Activated CD4-positive, alpha-beta T cell treated with anti-CD3 and anti-CD28 coated beads for 24 hours (primary cell): ENCODE measurements at places on chromosomes 13 and 19.

GRCh38 chr19:5369962-5370367 lies 29.4 kb upstream of the PTPRS start:
- DNase-seq = peak; percentile 63

DNA sequence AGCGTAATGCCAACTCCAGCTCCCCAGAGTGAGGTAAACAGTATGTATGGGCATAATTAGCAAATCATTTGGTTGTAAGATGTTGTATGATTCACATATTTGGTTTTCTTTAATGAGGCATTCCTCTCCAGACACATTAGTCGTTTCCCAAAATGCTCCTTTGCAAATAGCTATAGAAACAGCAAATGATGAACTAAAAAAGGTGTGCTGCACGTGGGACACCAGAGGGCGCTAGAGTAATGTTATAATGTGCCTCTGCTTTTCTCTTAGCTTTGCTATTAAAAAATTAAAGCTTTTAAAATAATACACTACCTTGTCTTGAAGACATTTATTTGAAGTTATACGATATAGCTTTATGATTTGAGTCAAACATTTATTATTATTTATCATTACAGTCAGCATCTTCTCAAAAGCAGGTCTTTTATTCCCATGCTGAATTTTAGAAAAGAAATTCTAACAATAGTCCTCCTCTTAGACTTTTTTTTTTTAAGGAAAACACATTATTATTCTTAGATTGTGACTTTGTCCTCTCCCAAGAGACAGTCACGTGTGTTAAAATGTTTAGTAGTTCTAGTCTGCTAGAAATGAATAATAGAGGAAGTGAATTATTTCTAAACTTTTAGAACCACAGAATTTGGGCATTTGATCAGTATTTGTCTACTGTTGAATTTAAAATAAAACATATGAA lies 121.6 kb upstream of the FRY start:
- DNase-seq = peak; percentile 52

- DNase-seq = no peak
Measured at GRCh38 chr19:46732172-46732938, 13.5 kb upstream of the FKRP start.

- no peak for DNase-seq
Measured at GRCh38 chr13:99125326-99125915, 75.2 kb upstream of the UBAC2 start.

DNA sequence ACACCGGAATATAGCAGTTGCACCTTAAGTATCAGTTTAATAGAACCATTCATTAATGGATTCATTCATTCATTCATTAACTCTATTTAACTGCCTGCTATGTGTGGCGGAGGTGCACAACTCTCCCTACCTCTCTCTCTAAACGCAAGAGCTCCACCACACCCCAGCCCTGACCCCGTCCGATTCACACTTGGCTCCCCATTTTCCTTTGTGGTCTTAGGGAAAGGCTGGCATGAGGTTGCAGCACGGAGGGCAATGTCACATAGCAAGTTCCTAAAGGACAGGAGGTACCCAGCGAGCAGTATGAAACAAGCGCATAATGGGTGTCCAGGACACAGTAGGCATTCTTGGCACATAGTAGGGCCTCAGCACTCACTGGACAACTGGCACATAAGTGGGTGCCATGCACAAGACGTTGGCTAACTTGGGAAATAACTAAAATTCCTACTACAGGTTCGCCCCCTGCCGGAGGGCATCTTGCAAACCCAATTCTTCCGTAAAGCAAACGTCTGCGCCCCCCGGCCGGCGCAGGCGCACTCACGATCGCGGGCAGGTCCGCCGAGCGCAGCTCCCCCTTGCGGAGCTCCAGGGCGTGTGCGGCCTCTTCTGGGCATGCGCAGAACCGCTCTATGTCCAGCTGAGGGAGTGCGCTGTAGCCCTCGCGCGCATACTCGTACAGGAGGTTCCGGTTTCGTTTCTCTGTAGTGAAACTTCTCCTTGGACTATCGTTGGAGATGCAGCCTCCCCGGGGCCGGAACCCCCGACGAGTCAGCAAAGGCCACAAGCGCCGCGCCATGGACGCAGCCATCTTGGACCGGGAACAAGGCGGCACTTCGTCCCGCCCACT lies at the start of gene SARS2:
Gene SARS2, minus strand, starts transcription at position 835 of the 847 bp plus-strand sequence. Its CDS starts 27 bp downstream, at position 808.
- DNase-seq = peak; percentile 87

GRCh38 chr13:113078902-113079780 lies 26.4 kb upstream of the F7 start:
- DNase-seq = no peak

DNA sequence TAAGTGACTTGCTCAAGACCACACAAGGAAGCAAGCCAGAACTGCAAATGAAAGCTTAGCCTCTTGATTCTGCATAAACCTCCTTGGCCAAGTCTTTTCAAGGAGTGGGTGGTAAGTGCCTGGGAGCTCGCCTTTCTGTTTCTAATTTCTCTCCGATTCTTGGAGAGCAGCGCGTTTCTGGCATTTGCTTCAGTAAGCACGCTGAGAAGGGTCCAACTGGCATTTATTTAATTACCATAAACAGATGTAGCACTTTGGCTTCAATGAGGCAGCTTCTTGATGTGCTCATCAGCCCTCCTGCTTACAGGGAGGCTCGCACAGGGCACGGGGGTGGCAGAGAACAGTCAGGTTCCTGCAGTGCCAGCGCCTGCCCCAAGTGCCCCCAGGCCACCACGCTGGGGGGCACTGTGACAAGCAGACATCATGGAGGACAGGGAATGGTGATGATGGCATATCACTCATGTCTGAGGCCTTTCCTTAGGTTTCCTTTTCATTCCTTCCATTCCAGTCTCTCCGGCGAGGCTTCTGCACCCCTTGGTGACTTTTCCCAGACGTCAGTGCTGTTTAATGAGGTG lies 13.3 kb downstream of the SIAH3 start:
- no peak for DNase-seq

DNA sequence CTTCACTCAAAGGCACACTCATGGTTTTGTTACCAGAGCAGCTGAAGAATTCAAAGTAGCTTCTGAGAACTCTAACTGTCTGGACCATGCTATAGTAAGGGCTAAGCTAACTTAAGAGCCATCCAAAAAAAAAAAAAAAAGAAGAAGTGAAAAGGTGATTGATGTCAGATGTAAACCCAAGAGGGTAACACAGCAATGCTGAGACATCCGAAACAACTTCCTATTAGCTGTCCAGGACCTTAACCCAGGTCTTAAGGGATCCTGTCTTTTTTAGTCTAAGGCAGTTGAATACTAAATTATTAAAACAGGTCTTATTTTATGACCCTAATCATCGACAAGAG lies 11.2 kb upstream of the RAB20 start:
- DNase-seq = no peak

DNA sequence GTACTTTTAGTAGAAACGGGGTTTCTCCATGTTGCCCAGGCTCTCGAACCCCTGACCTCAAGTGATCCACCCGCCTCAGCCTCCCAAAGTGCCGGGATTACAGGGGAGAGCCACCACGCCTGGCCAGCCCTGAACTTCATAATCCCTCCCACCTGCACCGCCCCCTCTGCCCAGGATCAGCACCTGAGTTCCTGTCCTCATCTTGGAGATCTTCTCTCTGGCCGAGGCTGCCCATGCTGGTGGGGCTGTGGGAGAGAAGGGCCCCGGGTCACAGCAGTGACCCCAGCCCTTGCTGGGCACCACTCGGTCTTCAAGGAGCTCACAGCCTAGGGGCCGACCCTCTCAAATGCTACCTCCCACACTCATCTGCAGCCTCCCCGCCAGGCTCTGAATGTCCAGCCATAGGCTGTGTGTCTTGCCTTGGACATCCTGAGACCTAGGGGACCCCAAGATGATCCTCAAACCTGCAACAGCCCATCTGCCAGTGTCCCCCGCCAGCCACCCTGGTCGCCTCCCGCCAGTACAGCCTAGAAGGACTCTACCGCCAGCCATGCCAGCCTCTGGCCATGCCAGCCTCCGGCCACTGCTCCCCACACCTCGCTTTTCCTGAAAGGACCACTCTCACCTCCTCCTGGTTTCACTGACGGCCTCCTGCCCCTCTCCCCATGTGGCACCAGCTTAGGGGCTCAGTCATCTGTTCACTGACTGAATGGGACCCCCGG lies 1.5 kb downstream of the ATP8B3 start:
- no peak for DNase-seq

- no peak for DNase-seq
Measured at GRCh38 chr19:47111006-47111621, 2.5 kb downstream of the ZC3H4 start.

GRCh38 chr13:55669051-55669450 lies 1471.7 kb upstream of the PRR20A start:
- DNase-seq = no peak

- DNase-seq = peak; percentile 33
Measured at GRCh38 chr19:12092065-12092867, 27.7 kb downstream of the ZNF844 start.

GRCh38 chr19:51246164-51246552 lies 4.7 kb upstream of the SIGLECL1 start:
- DNase-seq = no peak

- DNase-seq = no peak
Measured at GRCh38 chr13:102250448-102250847, 151.4 kb downstream of the FGF14 start.

DNA sequence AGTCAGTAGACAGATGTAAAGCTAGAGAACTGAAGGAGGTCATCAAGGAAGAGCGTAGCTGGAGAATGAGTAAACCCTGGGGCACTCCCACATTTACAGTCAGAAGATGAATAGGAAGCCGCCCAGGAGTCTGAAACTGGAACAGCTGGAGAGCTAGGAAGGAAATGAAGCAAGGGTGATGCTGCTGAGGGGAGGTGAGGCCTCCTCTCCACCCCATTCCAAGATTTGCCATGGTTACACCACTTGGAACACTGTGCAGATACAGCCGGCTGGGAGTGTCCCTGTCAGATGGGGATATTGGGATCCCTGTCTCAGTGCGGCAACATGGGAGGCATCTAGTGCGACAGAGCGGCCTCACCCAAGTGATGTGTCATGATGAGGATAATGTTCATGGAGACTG lies 51.8 kb upstream of the GPI start:
- DNase-seq = no peak

- no peak for DNase-seq
Measured at GRCh38 chr13:26440111-26440510, 117.4 kb upstream of the WASF3 start.

- DNase-seq = no peak
Measured at GRCh38 chr19:29927944-29928625, 14.0 kb upstream of the URI1 start.

DNA sequence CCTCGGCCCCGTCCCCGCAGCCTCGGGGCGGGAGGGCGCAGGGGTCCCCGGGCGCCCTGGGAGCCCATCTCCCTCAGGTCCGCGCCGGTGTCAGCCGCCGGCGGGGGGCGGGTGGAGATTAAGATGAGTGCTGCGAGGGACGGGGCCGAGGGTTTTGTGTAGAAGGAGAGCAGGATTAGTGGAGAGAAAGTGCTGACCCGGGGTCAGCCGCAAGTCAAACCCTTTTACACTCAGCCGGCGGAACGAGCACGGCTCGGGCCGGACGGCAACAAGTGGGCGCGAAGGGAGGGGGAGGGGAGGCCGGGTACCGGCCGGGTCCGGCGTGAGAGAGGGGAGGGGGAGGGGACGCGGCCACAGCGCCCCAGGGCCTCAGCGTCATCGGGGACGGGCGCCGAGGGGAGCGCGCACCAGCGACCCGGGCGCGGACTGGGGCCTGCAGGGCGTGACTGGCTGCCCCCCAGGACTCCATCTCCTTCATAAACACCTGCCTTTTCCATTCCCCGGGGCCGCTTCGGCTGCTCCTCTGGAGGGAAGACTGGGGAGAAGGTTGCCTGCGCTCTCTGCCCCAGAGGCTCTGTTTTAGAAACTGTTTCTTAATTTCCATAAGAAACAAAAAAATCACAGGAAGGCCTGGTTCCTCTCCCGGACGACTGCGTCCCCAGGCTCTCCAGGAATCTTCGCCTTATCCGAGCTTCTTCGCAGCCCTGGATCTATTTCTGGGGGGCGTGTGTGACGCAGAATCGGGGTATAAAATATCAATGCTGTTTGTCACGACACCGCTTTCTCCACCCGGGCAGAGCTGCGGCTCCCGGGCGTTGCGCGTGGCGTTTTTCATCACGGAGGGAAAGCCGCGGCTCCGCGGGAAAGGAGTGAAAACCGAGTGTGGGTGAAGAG lies 6.5 kb downstream of the SOX1 start:
- DNase-seq = no peak

DNA sequence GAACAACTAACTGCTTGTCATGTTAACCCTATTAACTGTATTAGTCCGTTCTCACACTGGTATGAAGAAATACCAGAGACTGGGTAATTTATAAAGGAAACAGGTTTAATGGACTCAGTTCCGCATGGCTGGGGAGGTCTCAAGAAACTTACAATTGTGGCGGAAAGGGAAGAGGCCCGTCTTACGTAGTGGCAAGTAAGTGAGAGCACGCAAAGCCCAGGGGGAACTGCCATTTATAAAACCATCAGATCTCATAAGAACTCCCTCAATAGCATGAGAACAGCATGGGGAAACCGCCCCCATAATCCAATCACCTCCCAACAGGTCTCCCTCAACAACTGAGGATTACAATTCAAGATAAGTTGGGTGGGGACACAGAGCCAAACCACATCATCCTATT lies 34.7 kb downstream of the PHF11 start:
- DNase-seq = no peak

GRCh38 chr13:33103457-33103856 lies 87.2 kb downstream of the KL start:
- DNase-seq = no peak

GRCh38 chr19:27794494-27795042 lies 1418.4 kb downstream of the UQCRFS1 start:
- DNase-seq = no peak

DNA sequence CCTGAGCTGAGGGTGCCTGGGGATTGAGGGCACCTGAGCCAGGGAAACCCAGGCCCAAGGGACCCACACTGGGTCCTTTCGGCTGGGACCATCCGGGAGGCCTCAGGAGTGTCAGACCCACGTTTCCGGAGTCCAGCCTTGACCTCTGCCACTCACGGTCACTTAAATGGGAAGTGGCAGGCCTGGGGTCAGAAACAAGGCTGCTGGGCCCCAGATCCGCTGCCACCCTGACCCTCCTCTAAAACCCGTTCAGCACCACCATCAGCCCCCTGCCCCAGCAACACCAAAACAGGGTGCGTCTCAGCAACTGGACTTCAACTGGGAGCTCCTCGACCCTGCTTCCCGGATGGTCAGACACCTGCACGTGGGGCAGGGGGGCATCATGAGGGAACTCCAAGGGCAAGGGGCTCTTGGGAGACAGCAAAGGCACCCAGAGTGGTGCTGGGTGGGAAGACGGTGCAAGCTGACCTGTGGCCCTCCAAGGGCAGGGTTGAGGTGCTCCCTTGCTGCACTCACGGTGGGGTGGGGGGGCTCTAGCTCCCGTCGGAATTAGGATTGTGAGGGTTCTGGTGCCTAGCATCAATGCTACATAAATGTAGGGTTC lies 1.2 kb upstream of the PLPP2 start:
- DNase-seq = no peak

DNA sequence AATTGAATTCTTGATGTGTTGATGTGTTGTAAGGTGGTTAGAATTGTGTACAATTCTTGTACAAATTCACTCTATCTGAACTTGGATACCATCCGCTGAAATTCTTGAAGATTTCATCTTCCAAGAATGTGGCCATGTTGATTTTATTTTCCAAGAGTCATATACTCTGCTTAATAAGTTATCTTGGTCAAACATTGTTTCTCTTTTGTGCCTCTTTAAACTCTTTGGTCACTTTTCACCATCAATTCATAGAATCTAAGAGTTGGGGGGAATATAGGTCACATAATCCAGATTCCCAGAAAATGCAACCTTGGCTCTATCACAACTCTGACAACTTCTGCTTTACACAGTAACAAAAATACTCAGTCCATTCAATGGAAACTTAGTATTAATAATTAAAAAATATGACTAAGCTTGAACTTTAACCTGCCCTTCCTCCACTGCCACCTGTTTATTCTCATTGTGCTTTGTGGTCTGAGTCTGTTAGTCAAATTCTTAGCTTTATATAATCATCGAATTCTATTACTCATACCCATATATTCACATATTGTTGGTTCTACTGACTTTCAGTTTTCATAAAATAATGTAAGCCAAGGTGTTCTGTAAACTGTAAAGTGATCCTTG lies 373.2 kb downstream of the LMO7 start:
- no peak for DNase-seq
